ENCODE measurements at places on chromosomes 5 and 9. TPM values are rescaled to one million over a fixed set of nuclear protein-coding genes. Genes with fewer than 3 reads are reported as not detected.
A peak's percentile ranks its signal among the peaks of the same experiment; 100 is the strongest.

DNA sequence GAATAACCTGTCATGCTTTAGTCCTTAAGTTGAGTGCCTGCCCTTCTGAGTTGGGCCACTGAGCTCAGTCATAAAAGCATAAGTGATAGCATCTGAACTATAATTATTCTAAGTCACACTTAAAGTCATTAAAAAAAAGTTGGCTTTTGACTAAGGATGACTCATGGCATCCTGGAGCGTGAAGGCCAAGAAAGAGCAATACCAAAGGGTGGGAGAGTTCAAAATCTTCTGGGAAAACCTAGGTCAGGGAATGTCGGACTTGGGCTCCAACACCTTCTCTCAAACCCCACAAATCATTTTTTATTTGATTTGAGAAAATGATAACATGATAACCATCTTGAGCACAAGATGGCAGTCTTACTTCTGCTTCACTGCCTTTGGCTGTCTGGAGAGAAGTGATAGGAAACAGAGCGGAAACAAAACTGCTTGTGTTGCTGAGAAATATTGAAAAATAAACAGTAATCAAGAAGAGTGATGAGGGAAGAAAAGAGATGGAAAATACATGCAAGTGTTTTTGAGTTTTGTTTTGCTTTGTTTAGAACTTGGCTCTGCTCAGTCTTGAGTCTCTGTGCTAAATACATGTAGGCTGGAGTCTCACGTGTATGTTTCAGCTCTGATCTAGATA lies 16.9 kb upstream of the NTRK2 start:
- DNase-seq = no peak

The CMYA5 gene
- 1.3 TPM for polyA plus RNA-seq

DNA sequence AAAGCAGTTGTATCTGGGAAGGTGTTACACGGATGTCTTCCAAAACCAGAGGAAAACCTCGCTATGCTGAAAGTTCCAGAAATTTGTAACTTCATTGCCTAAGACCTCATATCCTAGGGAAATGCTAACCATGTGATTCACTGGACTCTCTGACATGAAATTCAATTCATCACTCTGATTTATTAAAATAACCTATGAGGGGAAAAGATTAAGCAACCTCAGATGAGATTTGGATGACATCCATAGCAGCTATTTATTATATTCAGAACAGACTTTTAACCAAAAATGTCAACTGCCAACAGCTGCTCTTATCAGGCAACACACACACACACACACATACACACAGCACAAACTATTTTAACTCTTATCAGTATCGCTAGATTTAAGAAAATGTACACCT lies 1006.4 kb upstream of the CTNND2 start:
- no peak for DNase-seq

- no peak for DNase-seq
These were observed 12.9 kb downstream of the MINAR2 start for GRCh38 chr5:129760636-129761325.

- no peak for DNase-seq
These were observed 938.5 kb upstream of the ACO1 start for GRCh38 chr9:31445960-31446359.

DNA sequence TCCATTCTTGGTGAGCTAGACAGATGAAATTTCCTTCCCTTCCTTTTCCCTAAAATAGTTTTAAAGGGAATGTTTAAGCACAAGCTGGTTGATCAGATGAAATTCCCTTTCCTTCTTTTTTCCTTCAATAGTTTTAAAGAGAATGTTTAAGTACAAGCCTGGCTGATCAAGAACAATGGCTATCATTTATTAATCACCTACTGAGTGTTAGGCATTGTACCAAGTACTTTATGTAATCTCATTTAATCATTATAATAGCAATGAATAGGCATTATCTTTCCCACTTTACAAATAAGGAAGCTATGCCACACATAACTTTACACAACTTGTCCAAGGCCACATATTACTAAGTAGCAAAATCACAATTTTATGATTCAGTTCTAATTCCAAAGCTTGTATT lies 152.0 kb upstream of the ACOT12 start:
- DNase-seq = no peak

DNA sequence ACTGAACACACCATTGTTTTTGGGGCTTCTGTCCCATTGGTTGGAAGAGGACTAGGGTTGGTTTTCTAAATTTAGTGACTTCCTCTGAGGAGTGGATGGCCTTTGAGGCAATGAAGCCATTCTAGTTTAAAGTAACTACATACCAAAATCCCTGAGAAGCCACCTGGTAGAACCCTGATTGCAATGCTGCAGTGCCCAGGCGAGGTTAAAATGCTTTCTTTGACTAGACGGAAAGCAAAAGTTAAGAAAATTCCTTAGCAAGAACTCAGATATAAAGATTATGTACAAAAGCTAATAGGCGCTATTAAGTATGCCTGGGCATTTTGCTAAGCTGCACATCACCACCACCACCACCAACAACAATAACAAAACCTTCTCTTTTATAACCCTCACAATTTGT lies 20.6 kb downstream of the GLRX start:
- no peak for DNase-seq

The SLC22A4 gene
- polyA plus RNA-seq = 0.25 TPM

DNA sequence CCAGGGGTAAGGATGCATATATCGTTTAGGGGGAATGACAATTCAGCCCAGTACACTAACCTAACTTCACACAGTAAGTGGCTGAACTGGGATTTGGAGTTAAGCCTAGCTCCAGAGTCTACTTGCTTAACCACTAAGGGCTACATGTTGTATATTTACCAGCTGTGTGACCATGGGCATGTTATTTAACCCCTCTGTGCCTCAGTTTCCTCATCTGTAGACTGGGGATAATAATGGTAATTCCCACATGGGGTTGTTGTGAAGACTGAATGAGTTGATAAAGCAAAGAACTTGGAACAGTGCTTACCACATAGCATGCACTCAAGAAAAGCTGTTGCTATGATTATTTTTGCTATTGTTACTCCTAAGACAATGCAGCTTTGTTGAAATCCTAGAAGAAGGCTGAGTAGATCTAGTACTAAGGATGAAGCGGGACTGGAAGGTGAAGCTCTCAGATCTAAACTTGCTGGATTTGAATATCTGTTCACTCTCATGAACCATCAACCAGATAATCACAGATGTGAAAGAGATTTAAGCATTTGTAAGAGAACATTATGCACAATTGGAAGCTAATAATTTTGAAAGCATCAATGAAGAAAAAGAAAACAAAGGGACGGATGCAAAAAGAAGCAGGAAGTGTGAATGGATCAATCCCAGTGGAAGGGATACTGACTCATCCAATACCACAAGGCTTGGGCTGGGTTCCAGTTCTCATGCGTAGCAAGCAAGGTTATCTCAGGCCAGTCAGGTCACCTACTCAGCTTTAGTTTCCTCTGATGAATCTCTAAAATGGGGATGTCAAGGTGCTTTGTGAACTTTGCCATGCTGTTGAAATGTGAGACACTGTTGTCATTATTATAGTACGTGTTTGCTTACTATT lies 78.5 kb upstream of the TBC1D2 start:
- DNase-seq = no peak

The PCSK1 gene
- polyA plus RNA-seq = 0.01 TPM

GRCh38 chr5:83767409-83767992 lies 46.8 kb upstream of the HAPLN1 start:
- DNase-seq = no peak

The UNC13B gene
- polyA plus RNA-seq = 11.4 TPM

GRCh38 chr9:70406434-70406862 lies 8.0 kb downstream of the KLF9 start:
- DNase-seq = no peak

DNA sequence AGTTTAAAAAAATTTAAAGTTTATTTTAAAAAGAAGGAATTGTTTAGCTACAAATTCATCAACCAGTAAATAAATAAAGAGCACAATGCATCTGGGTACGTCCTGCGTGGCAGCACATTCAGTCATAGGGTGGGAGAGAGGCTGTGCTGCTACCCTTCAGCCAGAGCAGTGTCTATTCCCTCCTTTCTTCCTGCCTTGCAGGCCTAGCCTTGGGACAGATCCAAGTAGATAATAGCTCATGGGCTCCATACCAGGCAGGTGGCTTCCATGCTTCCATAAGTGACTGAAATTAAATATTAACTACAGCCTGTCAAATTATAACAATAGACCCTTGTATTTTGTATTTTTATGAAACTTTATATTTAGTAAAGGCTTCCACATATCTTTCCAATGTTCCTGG lies 408.3 kb upstream of the RGMB start:
- DNase-seq = no peak

The HK3 gene
- 9.9 TPM for polyA plus RNA-seq

DNA sequence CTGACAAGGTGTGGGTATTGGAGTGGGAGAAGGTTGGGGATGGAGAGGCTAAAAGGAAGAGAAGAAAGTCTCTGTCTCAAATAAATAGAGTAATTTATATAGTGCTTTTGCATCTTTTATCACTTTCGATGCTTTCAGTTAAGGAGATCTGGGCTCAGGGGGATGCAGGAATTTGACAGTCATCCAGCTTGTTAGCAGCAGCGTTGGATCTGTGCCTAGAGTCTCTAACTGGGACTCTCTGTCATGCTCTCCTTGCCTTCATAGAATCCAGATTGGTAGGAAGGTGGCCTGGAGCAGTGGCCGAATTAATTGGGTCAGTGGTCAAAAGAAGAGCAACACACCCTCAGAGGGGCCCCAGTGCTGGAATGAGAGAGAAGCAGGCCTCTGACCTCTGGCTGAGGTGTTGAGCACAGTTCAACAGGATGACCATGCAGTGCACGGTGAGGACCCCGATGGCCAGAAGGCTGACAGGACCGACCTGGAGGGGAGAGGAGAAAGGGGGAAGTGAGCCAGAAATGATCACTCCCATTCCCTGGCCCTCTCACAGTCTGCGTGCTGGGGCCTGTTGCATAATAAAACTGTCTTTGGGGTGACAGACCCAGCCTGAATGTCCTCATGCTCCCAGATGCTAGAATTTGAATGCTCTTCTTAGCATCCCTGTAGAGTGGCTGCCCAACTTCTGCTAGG lies 7.6 kb downstream of the SLC36A3 start:
- DNase-seq = no peak

DNA sequence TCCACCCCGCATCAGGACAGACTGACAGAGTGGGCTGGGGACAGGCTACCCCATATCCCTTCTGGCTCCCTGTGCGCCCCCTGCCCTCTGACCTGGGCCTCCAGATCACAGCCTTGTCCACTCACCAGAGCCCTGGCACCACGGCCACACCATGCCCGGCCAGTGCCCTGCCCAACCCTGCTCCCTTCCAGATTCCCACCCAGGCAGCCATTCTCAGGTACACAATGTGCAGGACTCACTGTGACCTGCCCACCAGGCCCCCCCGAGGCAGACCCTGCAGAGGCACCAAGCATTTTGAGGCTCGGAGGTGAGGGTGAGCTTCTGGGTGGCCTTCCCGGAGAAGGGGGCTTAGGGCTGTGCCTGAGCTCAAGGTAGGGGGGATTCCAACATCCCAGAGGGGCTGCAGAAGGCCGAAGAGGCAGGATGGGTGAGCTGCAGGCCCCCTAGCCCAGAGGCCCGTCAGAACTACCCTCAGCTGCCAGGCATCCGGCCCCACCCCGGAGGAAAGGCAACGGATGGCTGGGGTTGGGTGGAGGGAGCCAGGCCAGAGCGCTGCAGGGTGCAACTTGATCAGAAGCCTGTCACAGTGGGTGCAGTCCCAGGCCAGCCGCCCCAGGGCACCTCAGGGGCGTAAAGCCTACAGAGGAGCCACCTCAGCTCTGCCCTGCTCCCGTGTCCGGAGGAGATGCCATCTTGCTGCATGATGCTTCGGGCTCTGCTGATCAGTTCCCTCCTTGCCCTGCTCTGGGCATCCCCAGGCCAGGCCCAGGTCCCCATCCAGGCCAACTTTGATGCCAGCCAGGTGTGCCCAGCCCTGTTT lies at the start of gene LCNL1:
LCNL1 (plus strand) TSS at position 762 of the 820 bp plus-strand sequence. CDS start 594 bp downstream, outside the sequence.
- no peak for DNase-seq

- DNase-seq = no peak
These were observed 49.1 kb downstream of the GNA14 start for GRCh38 chr9:77598991-77599390.

GRCh38 chr5:18375641-18376040 lies 741.4 kb downstream of the TAF11L14 start:
- no peak for DNase-seq

DNA sequence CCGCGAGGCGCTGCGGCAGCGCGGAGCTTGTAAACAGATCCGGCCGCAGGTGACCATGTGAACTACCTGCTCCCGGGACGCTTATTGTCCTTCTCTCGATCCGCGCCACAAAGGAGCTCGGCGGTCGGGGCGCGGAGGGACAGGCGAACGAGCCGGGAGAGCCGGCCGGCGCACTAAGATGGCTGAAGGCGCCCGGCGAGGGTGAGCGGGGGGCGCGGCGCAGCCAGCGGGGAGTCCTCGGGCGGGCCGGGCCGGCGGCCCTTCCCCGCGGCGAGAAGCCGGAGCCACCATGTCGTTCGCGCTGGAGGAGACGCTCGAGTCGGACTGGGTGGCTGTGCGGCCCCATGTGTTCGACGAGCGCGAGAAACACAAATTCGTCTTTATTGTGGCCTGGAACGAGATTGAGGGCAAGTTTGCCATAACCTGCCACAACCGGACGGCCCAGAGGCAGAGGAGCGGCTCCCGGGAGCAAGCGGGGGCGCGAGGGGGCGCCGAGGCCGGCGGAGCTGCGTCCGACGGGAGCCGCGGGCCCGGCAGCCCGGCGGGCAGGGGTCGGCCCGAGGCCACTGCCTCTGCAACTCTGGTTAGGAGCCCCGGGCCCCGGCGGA lies 535 bp downstream of the JMY start:
- no peak for DNase-seq

The PCDHGA6 gene
- polyA plus RNA-seq = 0.08 TPM

DNA sequence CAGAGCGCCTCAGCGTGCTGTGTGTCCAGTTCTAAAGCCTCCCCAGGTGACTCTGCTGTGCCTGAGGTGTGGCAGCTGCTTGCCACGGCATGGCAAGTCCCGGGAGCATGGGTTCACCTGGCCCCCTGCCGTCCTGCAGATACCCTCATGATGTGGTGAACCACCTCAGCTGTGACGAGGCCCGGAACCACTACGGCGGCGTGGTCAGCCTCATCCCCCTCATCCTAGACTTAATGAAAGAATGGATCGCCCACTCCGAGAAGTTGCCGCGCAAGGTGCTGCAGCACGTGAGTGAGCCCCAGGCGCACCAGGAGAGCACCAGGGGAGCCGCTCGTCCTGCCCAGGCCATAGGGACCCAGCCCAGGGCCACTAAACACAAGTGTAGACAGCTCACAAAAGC lies 9.5 kb downstream of the SPACA9 start:
- DNase-seq = no peak

- no peak for DNase-seq
These were observed 123.7 kb upstream of the ANKH start for GRCh38 chr5:14995229-14995628.

- DNase-seq = no peak
These were observed 30.2 kb downstream of the RASGEF1C start for GRCh38 chr5:180178531-180179441.

The TLR4 gene
- polyA plus RNA-seq = 5.4 TPM

The OBP2B gene
- not detected for polyA plus RNA-seq

- peak; percentile 74 for DNase-seq
These were observed at the start of gene PLPPR1 for GRCh38 chr9:101028346-101029314. Gene PLPPR1, plus strand, starts transcription at chr9:101028727.

The SPAG8 gene
- polyA plus RNA-seq = 0.14 TPM
